Central memory CD8-positive, alpha-beta T cell (primary cell): ENCODE measurements at places on chromosomes 1 and 21.
A peak's percentile ranks its signal among the peaks of the same experiment; 100 is the strongest.

DNA sequence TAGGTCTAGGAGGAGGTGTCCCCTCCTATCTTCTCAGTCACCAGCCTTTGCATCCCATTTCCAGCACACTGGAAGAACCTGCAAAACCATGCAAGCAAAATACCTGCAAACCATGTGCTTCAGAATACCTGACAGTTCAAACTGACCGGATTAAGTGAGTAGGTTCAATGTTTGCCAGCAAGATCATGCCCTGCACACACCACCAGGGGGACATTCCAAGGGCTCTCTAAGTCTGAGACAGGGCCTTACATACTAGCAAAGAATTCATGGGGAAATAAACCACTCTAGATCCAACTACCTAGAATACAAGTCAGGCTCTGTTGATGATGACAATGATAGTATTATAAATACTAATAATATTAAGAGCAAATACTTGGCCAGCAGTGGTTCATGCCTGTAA, 27.6 kb downstream of the INPP5B start:
- peaks cover 28% of the 10 kb centered on the region for H3K4me1 ChIP-seq
- H3K27me3 ChIP-seq, result no peaks in the 10 kb centered on the region
- H3K4me3 ChIP-seq, result no peak overlapping the region
- H3K27ac ChIP-seq, result no peak overlapping the region

GRCh38 chr1:233620065-233620464, 6.2 kb downstream of the KCNK1 start:
- no peaks in the 10 kb centered on the region for H3K36me3 ChIP-seq
- H3K4me3 ChIP-seq, result no peak overlapping the region
- no peak overlapping the region for H3K27ac ChIP-seq
- H3K27me3 ChIP-seq, result peaks cover 52% of the 10 kb centered on the region

DNA sequence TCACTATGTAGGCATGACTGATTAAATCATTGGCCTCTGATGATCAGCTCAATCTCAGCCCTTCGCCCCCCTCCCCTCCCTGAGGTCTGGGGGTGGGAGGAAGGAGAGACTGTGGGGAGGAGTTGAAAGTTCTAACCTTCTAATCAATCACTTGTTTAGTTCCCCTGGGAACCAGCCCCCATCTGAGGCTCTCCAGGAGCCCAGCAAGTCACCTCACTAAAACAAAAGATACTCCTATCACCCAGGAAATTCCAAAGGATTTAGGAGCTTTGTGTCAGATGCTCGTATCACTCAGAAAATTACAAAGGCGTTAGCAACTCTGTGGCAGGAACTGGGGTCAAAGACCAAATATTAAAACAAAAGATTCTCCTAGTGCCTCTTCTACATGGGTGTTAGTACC, 21.6 kb downstream of the SYF2 start:
- peaks cover 3% of the 10 kb centered on the region for H3K36me3 ChIP-seq
- H3K27me3 ChIP-seq, result peaks cover 29% of the 10 kb centered on the region
- no peak overlapping the region for H3K4me3 ChIP-seq
- DNase-seq, result no peak
- H3K27ac ChIP-seq, result no peak overlapping the region

DNA sequence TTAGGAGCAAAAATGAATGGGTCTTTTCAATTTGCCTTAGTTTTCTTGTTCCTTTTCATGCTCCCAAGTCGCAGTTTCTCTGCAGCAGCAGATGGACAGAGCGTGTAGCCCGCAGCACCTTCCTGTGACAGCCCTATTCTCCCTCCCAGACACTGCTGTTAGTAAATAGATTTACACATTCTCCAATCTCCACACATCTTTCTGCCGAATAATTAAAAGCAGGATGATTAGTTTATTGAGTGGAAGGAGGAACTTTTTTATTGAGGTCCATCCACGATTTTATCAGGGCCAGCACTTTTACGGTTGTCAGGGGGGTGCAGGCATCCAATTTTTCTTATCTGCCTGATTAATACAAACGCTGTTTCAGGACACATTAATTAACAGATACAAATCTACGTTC, 98.2 kb upstream of the USH2A start:
- DNase-seq, result no peak
- no peaks in the 10 kb centered on the region for H3K4me1 ChIP-seq
- no peak overlapping the region for H3K4me3 ChIP-seq

DNA sequence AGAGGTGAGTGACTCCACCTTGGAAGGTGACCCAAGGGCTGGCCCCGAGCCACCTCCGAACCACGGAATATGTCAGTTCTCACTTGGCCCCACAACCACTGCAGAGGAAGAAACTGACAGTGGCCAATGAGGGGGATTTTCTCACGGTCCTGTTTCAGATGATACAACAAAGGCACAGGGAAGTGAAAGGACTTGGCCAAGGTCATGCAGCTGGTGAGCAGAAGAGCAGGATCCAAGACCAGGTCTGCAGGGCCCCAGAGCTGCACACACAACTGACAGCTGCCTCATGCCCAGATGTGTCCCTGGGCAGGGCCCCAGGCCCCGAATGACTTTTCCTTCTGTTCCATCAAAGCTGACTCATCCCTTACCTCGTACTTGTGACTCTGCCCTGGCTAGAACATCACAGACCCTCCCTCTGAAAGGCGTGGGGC, 25.8 kb upstream of the EVA1B start:
- H3K27me3 ChIP-seq, result no peaks in the 10 kb centered on the region
- DNase-seq, result no peak
- peaks cover 33% of the 10 kb centered on the region for H3K36me3 ChIP-seq
- peaks cover 10% of the 10 kb centered on the region for H3K4me1 ChIP-seq
- H3K27ac ChIP-seq, result no peak overlapping the region
- no peak overlapping the region for H3K4me3 ChIP-seq

GRCh38 chr1:218810306-218810705, 363.4 kb upstream of the LYPLAL1 start:
- H3K27ac ChIP-seq, result no peak overlapping the region
- H3K4me3 ChIP-seq, result no peak overlapping the region
- no peak for DNase-seq

GRCh38 chr1:33312413-33312749, 8.5 kb downstream of the A3GALT2 start:
- no peaks in the 10 kb centered on the region for H3K36me3 ChIP-seq
- H3K27me3 ChIP-seq, result peaks cover 9% of the 10 kb centered on the region

DNA sequence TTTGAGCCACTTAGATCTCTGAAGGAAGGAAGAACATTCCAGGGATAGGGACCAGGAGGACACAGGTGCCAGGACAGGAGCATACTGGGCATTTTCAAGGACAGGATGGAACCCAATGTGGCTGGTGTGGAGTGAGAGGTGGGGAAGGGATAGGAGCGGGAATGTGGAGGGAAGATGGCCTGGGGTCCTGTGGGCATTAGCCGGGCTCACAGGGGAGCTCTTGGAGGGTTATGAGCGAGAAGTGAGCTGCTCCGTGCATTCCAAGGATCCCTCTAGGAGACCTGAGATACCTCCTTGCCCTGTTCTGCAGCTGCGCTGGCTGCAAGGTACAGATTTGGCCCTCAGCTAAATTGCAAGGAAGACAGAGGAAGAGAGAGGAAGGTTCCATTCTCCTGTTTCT, 87.5 kb downstream of the IER5 start:
- no peak overlapping the region for H3K27ac ChIP-seq
- H3K4me1 ChIP-seq, result peaks cover 9% of the 10 kb centered on the region
- H3K4me3 ChIP-seq, result no peak overlapping the region
- DNase-seq, result no peak
- H3K27me3 ChIP-seq, result peaks cover 44% of the 10 kb centered on the region

DNA sequence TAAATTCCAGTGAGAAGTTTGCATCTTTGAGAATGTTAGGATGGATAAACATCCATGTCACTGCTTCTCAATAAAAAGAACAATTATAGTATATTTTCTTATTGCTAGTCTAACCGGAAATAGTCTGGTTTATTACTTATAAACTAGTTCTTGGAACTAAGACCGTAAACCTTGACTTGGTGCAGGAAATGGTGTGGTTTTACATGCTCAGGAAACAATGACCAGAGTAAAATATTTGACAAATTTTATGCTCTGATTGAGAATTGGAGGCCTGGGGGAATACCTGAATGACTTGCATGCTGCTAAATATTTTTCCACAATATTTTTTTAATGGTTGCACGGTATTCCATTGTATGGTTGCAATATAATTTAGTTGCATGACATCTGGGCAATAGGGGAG, 76.3 kb downstream of the XCL2 start:
- peaks cover 2% of the 10 kb centered on the region for H3K36me3 ChIP-seq
- H3K27ac ChIP-seq, result peak overlapping the region; percentile 87
- H3K4me1 ChIP-seq, result peaks cover 72% of the 10 kb centered on the region
- H3K4me3 ChIP-seq, result peak overlapping the region; percentile 61
- no peak for DNase-seq
